ENCODE measurements at places on chromosomes 16 and 17.

DNA sequence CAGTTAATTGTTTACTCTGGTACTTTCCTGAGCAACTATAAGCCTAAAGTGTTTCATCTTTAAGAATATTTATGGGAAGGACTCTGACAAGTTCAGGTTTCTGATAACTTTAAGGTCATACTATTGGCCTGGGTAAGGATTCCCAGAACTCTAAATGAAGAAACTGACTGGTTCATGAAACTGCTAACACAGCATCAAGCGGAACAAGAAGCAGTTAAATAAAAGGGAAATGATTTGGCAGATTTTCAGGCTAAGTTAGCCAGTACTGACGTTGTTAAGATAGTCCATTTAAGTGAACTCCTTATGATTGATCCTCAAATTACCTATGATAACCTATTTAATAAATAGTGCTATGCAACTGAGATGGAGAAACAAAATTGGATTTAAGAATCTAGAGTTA, 101.6 kb upstream of the CES5A start:
- DNase-seq: no peak

DNA sequence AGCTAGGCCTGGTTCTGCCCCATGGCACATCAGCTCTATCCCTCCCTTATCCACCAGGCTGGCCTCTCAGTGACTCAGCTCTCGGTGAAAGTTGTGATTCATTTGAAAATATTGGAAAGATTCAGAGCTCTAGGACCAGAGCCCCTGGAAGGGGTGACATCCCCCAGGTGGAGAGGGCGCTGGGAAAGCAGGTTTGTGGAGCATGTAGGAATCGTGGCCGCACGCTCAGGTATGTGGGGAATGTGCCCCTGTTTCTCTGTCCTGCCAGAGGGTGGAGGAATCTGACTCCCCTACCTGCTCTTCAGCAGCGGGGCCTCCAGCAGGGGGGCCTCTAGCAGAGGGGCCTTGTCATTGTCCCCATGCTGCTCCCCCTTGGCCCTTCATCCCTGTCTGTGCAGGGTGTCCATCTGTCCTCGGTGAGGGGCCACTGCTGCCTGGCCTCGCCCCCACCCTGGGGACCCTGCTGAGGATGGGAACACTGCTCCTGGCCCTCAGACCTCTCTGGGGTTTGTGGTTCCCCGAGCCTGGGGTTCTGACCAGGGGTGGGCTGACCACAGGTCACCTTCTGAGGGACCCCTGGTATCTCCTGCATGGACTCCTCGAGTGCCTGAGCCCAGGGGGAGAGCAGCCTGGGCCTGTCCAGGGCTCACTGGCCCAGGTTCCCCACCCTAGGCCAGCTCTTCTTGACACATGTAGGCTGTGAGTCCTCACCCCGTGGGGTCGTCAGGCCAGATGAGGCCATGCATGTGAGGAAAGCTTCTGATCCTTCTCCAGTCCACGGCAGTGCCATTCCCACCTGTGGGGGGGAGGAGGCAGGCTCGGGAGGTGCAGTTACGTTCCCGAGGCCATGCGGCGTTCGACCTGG, 47.5 kb downstream of the NT5M start:
- no peak for DNase-seq

- DNase-seq: no peak
Observed at GRCh38 chr17:17739388-17740066, 58.3 kb downstream of the RAI1 start.

- no peak for DNase-seq
Observed at GRCh38 chr17:19646788-19647696, 1.5 kb upstream of the ALDH3A2 start.

GRCh38 chr17:11264183-11264871, 23.3 kb downstream of the SHISA6 start:
- peak; percentile 0 for DNase-seq

DNA sequence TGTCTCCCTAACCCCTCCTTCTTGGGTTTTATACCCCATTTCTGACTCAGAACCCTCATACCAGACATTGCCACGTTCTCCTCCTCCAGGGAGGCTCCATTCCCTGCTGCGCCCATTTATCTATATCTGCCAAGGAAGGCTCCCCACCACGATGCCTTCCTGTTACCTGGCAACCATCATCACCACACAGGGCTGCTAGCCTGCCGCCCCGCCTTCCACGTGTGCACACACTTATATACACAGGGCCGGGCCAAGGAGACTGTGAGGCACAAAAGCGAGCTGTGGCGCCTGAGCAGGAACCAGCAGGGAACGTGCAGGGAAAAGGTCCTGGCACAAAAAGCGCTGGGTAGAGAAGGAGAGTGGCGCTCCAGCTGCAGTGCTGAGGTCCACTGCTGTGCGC, 261.8 kb downstream of the CBLN1 start:
- no peak for DNase-seq

GRCh38 chr17:37088459-37088858, 139.7 kb downstream of the AATF start:
- no peak for DNase-seq

DNA sequence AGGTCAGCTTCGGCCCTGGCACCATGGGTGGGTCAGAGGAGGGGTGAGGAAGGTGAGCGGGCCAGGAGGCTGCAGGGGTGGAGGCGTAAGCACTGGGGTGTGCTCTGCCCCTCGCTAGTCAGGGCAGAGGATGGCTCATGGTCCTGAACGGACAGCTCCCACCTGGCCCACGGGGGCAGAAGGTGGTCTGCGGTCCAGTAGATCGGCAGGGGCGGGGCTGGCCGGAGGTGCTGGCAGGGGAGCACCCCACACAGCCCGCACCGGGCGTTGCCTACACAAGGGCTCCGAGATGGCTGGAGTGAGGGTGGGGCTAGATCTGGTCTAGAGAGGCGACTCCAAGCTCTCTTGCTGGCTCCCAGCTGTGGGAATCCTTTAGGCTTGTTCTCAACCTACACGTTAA, 8.2 kb downstream of the NPTX1 start:
- DNase-seq: no peak

- DNase-seq: no peak
Observed at GRCh38 chr17:27573971-27574525, 56.9 kb upstream of the LGALS9 start.

GRCh38 chr17:83025636-83026280, 53.7 kb upstream of the METRNL start:
- no peak for DNase-seq

GRCh38 chr16:48113471-48113870, 42.3 kb downstream of the ABCC12 start:
- no peak for DNase-seq

DNA sequence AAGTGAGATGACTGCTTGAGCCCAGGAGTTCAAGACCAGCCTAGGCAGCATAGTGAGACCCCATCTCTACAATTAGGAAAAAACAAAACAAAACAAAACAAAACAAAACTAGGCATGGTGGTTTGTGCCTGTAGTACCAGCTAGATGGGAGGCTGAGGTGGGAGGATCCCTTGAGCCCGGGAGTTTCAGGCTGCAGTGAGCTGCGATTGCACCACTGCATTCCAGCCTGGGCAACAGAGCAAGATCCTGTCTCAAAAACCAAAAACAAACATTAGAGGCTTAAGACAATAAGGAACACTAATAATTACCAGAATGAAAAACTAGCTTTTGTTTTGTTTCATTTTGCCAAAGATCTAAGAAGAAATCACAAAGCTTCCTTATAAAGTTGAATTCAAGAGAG, 69.2 kb downstream of the GPRC5B start:
- no peak for DNase-seq

- DNase-seq: no peak
Observed at GRCh38 chr17:7538891-7539545, 9.8 kb upstream of the TNFSF12 start.

DNA sequence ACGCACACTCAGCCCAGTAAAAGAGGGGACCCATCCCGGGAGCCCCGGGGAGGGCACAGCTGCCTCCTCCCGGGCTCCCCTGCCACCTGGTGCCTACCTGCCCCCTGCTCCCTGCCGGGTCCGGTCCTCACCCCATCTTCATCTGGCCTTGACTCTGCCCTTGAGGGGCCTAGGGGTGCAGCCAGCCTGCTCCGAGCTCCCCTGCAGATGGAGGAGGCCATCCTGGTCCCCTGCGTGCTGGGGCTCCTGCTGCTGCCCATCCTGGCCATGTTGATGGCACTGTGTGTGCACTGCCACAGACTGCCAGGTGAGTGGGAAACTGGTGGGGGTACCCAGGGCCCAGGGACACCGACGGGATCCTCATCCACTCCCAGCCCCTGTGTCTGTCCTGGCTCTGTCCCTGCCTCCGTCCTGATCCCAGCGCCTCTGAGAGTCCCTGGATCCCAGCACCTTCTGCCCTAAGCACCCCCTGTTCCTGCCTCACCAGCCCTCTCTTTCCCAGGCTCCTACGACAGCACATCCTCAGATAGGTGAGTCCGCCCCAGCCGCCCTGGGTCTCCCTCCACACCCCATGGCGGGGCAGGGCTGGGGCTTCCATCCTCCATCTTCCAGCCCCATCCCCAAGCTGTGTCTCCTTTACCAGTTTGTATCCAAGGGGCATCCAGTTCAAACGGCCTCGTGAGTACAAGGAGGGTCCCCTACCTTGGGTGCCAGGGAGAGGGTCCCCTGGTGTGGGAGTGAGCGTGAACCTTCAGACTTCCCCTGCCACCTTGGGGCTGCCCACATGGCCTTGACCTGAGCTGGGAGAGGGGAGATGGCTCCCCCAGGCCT, 574 bp downstream of the LAT start:
- no peak for DNase-seq

DNA sequence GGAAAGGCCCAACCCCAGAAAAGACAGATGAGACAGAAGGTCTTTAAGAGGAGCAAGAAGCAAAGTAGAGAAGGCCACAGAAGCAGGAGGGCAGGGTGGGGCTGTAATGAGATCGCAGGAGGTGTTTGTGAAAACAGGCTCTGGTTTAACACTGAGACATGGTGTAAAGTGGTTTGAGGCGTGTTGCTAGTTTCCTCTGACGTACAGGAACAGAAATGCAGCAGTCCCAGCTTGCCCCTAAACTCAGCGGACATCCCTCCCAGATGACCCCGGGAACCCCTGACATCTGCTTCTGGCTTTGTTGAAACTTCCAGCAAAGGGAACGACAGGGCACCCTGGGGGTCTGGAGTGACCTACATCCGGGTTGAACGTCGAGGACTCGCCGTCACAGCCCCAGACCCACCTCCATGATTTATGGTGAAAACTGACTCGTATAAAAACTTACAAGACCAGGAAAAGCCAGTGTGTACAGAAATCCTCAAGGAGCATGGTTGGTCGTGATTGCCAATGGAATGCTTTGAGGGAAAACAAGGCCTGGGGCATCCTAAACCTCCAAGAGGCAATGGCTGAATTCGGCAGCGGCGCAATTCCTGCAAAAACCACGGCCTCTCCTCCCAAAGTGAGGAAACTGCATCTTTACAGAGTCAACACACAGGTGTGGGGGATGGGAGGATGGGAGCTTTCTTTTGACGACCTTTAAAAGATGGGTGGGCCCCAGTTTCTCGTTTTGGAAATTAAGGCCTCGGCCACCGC, 25.8 kb downstream of the LITAF start:
- DNase-seq: no peak

GRCh38 chr16:58367252-58367651, 25.0 kb upstream of the GINS3 start:
- DNase-seq: no peak

GRCh38 chr16:12210258-12210880, 233.8 kb downstream of the SNX29 start:
- no peak for DNase-seq

GRCh38 chr16:29864205-29864604, 1.2 kb upstream of the CDIPT start:
- no peak for DNase-seq
